ENCODE measurements at places on chromosomes 5 and 9.
A peak's percentile ranks its signal among the peaks of the same experiment; 100 is the strongest.

DNA sequence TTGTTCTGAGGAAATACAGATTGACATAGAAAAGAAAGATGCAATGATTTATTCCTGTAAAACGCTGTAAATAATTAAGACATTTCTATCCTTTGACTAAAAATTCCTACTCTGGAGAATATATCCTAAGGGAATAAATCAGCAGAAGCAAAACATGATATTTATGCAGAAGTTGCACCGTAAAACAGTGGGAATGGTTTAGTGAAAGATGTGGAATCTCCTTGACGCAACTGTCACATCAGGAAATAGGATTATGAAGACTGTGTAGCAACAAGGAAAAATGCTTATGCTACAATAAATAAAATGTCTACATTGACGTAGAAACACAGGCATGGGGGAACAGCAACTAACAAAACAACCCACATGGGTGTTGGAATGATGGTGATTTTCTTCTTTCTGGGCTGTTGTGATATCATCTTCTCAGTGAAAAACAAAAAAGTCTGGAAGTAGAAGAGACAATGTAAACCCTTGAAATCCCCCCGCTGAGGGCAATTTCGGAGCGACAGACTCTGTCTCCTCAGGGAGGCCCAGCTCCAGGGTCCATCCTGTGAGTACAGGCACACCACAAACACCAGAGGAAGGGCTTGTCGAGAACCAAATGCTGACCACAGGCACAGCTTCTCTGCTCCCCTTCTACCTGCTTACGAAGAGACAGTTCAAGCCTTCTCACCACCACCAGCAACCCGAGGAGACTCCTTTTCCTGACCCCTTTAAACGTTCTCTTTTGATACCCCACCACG lies 25.2 kb downstream of the COL23A1 start:
- DNase-seq: no peak

DNA sequence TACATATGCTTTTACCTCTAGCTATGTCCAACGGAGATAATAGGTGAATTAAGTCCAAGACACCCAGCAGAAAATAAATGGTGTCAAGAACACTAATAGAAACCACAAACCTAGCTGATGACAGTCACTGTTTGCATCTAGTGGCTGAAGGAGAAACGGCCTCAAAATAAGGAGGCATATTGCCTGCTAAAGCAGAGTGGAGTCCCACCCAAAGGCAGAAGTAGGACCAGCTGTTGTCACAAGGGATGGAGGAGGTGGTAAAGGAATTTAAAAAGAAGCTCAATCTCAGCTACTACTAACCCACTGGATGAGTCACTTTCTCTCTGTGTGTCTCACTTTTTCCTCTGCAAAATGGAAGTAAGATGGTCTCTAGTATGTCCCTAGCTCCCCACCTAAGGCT lies 224.3 kb downstream of the GRIA1 start:
- DNase-seq: no peak

DNA sequence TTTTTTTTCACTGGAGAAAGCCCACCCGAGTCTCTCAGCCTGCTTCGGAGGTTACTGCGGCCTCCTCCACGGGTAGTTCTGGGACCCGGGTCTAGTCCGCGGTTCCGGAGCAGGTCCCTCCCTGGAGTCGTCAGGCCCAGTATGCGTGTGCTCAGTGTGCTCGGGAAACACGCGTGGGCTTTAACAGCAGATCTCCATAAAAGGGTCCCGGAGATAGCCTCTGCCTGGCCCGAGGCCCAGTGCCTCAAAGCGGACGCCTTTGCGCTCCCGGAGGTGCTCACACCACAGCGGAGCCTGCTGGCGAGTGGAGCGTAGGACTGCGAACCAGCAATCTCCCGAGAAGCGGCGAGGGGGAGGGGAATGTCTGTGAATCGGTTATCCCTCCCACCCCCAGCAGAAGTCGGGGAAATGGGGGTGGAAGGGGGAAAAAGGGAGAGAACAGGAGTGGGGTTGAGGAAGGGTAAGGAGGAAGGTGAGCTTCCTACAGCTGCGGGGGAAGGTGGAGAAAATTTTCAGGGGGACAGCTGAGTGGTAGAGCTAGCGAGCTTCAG lies 28.7 kb downstream of the CDKN2A start:
- DNase-seq: peak; percentile 42

GRCh38 chr5:87997662-87998061 lies 271.0 kb downstream of the TMEM161B start:
- no peak for DNase-seq

DNA sequence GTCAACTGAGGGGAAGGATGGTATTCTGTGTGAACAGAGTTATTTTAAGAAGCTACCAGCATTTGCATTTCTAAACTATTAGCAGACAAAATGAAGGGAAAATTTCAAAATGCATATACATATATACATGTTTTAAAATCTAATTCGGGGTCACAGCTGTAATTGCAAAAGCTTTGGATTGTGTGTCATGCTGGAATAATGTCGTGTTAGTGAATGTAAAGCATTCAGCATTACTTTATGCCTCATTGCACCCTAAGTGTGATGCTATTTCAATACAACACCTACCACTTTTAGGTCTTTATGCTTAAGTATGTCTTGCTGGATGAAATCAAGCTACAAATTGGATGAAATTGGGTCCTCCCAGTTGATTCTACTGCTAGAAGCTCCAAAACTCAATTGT lies 687.6 kb upstream of the MEF2C start:
- no peak for DNase-seq

DNA sequence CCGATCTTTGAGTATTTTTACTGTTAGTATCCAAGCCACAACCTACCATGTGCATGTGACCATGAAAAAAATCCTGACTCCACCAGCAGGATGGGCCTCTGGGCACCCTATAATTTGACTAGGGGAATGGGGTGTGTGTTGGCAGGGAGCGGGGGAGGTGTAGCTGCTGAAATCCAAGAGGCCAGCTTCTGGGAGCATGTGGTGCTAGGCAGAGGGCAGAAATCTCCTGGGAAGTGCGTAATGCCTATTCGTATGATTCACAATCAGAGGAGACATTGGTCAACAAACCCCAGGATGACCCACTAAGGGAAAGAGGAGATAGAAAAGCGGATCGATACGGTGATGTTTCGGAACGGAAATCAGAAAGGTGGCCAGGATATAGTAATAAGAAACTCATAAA lies 149.9 kb downstream of the ARSB start:
- no peak for DNase-seq

- no peak for DNase-seq
Observed at GRCh38 chr9:119224431-119224830, 144.8 kb downstream of the BRINP1 start.

- no peak for DNase-seq
Observed at GRCh38 chr5:114250536-114250935, 111.3 kb upstream of the KCNN2 start.

DNA sequence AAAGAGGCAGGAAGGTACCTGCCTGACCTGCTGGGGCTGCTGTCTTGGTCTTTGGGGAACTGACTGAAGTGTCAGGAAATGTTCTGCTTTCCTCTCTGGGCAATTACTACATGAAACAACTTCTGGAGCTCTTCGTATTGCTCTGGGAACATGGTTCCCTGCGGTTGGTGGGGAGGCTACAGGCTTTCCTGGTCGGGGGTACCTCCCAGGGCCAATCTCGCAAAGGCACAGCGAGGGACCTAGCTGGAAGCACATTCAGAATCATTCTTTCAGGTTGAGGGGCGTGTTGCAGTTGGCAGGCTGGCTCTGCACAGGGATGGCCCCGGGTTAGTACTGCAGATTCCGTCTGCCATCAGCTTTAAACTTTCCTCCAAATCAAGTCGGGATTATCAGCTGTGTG lies 88.9 kb upstream of the RANBP3L start:
- no peak for DNase-seq

DNA sequence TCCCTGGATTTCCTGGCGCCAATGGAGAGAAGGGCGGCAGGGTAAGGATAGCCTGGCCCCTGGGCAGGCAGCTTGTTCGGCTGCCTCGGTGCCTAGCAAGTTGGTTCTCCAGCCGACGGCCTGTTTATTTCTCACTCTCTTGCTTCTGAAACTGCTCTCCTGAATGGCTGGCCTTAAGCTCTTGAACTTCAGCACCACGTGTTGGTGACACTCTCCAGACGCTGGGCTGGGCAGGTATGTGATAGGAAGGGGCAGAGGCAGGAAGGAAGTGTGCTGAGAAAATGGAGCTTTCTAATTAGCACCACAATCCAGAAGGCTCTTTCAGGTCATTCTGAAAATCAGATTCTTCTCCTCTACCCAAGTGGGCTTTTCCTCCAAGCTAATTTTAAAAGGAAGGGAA lies 91.4 kb upstream of the FCN2 start:
- no peak for DNase-seq

- DNase-seq: no peak
Observed at GRCh38 chr5:145925803-145926202, 10.6 kb upstream of the SH3RF2 start.

GRCh38 chr9:78006734-78007133 lies 24.9 kb downstream of the GNAQ start:
- peak; percentile 41 for DNase-seq

GRCh38 chr9:129570450-129571297 lies 50.2 kb downstream of the C9orf50 start:
- no peak for DNase-seq

GRCh38 chr9:7844242-7844641 lies 44.7 kb upstream of the DMAC1 start:
- DNase-seq: peak; percentile 19

- no peak for DNase-seq
Observed at GRCh38 chr9:136762915-136763648, 1.2 kb downstream of the LCN15 start.

DNA sequence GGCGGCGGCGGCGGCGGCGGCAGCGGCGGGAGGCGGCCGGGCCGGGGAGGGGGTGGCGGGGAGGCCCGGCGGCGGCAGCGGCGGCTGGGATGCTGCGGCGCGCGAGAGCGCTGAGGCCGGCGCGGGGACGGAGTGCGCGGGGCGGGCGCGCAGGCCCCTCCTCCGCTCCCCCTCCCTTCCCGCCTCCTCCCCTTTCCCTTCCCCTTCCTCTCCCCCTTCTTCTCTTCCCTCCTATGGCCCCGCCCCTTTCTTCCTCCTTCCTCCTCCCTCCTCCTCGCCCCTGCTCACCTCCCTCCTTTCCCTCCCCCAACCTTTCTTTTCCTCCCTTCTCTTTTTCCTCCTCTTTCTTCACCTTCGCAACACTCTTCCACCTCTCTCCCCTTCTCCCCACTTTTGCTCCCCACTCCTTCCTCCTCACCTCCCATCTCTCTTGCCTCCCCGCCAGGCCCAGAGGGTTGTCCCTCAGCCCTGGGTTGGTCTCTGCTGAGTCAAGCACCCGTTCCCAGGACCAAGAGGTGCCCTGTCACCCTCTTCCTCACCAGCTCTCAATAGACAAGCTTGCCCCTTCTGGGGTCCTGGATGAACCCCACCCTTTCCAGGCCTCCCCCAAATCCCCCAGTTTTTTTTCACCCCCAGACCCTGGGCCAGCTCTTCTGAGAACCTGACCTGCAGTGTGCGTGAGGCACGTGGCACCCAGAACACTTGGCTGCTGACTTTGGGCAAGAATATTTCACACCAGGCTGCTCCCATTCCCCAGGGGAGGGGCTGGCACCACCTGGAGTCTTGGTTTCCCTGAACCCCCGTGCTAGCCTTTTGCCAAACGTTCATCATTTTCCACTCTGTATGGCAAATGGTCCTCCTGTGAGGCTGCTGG lies at the start of gene SEMA4D:
SEMA4D (minus strand) TSS at position 136 of the 874 bp plus-strand sequence. CDS start 92,657 bp downstream, outside the sequence.
- peak; percentile 74 for DNase-seq

GRCh38 chr5:171521219-171521633 lies 101.8 kb downstream of the FGF18 start:
- no peak for DNase-seq

DNA sequence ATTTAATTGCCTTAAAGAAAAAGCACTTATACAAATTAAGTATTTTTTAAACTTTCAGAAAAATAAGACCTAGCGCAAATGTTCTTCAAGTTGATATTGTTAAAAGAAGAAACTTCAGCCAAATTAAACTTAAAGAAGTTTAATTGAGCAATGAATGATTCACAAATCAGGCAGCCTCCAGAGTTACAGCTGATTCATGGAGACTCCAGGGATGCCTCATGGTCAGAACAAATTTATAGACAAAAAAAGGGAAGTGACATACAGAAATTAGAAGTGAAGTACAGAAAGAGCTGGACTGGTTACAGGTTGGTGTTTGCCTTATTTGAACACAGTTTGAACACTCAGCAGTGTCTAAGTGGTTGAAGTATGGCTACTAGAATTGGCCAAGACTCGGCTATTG lies 60.3 kb downstream of the CDKN2A start:
- peak; percentile 82 for DNase-seq
